ENCODE measurements at places on chromosomes 12 and 14.

- DNase-seq, result no peak
These were observed 48.2 kb downstream of the SETD3 start for GRCh38 chr14:99432485-99432884.

DNA sequence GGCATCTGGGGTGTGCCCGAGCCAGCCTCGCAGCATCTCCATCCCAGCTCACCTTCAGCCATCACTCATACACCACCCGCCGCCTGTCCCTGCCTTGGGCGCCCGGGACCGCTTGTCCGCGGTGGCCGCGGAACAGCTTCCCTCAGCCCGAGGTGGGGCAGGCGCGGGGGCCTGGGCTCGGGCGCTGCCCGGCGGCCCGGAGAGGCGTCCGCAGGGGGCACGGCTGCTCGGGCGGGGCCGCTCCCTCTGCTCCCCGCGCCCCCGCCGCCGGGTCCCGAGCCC lies 430 bp downstream of the SLC41A2 start:
- no peak for DNase-seq

DNA sequence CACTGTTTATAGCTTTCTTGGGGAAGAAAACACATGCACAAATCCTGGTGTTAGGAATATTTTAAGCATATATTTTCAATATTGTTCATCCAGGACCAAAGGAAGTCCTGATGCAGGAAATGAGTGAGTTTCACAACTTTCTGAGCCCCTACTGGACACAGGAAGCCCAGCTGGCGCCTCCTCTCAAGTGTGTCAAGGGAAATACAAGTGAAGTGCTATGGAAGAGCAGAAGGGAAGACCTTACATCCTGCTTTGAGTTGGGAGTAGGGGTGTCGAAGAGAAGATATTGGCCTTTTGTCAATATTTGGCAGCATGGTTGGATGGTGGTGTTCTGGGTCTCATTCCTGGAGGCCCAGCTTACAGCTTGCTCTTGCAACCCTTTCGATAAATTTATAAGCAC lies 66.1 kb upstream of the ZDHHC17 start:
- DNase-seq, result peak; percentile 35

GRCh38 chr14:103007555-103007954 lies 49.8 kb downstream of the CDC42BPB start:
- peak; percentile 78 for DNase-seq

- DNase-seq, result no peak
These were observed 162.1 kb upstream of the TMTC2 start for GRCh38 chr12:82524641-82525040.

DNA sequence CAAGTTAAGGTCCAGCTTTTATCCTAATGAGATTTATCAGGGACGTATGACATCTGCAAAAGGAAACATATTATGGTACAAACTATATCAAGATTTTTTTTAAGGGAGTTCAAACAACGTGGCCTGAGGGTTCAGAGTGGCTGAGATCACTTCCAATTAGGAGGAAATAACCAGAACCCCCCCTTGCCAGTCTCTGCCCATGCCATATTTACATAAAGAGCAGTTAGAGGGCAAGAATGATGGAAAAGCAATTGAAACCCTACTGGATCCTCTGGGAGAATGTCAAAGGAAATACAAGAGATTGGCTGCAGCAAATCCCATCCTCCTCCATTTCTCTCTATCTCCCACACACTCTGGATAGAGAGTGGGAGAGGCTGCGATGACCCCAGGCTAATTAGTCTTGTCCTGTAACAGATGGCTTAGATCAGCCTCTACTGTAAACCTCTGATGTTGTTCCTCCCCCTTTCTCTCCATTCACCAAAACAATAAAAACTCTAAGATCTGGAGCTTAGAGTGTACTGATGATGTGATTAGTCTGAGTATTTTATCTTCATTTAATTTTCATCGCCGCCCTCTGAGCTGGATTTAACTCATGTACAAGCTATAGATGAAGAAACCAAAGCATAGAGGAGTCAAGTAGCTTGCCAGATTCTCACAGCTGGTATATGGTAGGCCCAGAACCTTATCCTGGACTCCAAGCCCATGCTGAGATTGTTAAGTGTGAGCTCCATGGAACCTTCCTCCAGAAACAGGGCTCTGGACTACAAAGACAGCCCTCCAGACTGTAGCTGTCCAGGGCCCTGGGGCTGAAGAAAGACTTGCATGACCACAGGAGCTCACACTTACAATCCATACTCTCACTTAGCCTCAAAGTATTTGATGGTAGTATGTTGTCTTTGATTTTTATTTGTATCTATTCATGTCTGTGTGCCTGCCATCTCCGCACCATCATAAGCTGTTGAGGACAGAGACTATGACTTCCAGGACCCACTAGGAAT lies 54.1 kb upstream of the GNG2 start:
- no peak for DNase-seq

- no peak for DNase-seq
These were observed 16.9 kb downstream of the TAOK3 start for GRCh38 chr12:118355843-118356242.

GRCh38 chr12:64255249-64255648 lies 33.2 kb upstream of the KICS2 start:
- no peak for DNase-seq

GRCh38 chr12:76346798-76347420 lies 1.3 kb downstream of the BBS10 start:
- peak; percentile 81 for DNase-seq

DNA sequence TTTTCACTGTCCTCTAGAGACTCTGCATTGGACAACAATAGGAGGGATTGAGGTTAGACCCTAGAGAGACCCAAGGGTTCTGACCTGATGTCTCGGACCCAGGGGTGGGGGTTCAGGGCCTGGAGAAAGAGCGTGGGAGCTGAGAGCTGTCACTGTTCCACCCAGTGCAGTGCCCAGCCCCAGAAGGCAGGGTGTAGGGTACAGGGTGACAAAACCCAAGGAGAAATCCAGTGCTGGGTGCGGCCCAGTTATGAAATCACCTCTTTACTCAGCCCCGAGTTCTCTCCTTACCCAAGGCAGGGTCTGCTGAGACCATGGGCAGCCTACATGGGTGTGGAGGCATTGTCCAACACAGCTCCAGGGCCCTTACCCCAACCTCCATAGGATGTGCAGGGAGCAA lies 2.6 kb downstream of the AQP2 start:
- DNase-seq, result no peak

- DNase-seq, result no peak
These were observed 4.8 kb downstream of the PHB2 start for GRCh38 chr12:6965714-6966113.

DNA sequence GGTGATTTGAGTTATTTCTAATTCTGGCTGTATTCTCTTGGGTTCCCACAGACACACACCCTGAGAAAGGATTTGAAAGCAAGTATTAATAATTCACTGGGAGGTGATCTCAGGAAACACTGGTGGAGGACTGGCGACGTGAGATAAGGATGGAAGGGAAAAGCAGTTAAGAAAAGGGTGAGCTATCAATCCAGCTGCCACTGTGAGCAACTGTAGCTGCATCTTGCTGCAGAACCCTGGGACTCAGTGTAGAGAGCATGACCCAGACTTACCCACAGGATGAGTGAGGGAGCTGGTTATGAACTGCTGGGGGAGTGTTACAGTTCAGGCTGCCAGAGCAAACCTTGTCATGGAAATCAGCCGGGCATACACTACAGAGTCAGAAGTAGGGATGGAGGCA lies 71.9 kb downstream of the RESF1 start:
- DNase-seq, result peak; percentile 52

DNA sequence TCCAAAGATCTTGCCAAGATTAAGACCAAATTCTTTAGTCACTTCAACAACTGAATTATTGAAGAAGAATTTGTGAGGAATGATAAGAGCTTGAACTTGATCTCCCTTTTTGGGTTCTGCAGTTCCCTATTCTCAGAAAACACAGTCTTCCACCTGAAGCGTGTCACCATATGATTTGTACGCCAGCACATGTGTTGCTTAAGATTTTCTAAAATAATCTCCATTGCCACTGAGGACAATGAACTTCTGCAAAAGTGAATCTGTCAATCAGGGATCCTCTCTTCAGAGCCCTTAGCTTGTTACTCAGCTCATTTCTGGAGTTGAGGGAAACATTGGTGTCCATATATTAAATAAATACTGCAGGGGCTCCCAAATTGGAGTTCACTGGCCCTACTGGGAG lies 4.2 kb upstream of the SPIC start:
- DNase-seq, result no peak

DNA sequence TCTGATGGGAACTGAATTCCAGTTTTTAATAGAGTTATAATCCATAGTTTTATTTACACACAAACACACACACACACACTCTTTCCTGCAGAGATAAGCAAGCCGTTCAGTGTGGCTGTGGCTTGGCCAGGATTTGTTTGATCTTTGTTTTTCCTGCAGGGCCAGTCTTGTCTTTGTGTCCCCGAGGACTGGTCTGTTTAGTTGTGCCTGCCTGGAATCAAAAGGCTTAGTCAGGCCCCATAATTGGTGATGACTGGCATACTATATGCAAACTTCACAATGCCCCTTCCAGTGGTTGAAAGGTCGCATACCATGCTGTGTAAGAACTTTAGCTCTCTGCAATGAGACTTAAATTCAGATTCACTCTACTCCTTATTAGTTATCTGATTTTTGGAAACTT lies 26.0 kb downstream of the WBP11 start:
- DNase-seq, result no peak

DNA sequence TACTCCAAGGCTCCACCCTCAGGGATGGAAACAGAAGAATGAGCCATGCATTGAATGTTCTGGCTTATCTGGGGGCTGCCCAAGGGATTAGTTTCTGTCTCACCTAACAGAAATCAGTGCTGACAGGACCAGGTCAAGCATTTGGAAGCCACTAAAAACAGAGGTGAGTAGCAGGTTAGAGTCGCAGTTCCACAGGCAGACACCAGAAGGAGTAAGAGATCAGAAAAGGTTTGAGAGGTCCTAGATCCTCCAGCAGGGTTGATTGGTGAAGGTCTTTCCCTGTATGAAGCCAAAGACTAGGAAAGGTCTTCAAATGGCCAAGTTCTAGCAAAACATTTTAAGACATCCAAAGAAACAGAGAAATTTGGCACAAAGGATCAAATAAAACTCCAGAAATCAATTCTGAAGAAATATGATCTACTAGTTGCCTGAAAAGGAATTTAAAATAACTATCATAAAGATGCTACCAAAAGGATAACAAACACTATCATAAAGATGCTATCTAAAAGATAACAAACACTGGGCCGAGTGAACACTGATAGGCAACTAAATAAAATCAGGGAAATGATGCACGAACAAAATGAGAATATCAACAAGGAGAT lies 19.5 kb upstream of the TTC9 start:
- DNase-seq, result peak; percentile 60

DNA sequence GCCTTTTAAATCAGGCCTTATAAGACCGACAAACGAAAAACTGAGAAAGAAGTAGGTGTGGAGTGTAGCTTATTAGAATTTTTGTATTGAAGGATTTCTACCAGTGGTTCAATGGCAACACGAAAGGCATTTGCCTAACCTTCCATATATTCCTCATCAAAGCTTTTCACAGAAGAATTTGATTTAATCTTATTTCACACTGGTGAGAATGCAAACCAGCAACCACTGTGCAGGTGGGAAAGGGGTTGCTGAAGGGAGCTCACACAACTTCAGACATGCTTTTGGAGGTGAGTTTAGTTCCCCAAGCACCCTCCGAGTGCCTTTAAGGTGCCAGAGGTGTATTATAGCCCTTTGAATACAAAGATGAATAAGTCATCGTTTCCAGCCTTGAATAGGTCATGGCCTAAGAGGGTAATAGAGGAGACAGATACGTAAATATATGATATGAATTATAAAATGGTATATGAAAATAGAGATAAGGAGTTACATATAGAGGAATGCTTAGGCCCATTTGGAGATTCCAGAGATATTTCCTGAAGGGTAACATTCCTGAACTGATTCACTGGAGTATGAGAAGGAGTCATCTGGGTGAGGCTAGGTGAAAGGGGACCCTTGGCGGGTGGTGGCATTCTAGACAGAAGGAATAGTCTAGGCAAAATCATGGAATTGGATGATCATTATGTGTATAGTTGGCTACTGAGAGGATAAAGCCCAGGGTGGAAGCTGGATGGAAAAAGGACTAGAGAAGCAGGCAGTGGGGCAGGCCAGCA lies 6.4 kb downstream of the ERP27 start:
- DNase-seq, result no peak

DNA sequence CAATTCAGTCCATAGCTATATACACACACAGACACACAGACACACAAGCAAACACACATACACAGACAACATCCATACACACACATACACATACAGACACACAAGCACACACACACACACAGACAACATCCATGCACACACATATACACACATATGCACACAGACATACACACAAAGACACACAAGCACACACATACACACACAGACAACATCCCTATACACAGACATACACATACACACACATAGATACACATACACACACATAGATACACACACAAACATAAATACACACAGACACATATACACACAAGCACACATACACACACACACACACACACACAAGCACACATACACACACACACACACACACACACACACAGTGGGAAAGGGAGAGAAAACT lies 254.8 kb downstream of the VRK1 start:
- DNase-seq, result no peak

- DNase-seq, result no peak
These were observed 25.1 kb downstream of the C12orf42 start for GRCh38 chr12:103470664-103471063.

GRCh38 chr12:111393700-111394300 lies 11.9 kb upstream of the SH2B3 start:
- DNase-seq, result peak; percentile 55

DNA sequence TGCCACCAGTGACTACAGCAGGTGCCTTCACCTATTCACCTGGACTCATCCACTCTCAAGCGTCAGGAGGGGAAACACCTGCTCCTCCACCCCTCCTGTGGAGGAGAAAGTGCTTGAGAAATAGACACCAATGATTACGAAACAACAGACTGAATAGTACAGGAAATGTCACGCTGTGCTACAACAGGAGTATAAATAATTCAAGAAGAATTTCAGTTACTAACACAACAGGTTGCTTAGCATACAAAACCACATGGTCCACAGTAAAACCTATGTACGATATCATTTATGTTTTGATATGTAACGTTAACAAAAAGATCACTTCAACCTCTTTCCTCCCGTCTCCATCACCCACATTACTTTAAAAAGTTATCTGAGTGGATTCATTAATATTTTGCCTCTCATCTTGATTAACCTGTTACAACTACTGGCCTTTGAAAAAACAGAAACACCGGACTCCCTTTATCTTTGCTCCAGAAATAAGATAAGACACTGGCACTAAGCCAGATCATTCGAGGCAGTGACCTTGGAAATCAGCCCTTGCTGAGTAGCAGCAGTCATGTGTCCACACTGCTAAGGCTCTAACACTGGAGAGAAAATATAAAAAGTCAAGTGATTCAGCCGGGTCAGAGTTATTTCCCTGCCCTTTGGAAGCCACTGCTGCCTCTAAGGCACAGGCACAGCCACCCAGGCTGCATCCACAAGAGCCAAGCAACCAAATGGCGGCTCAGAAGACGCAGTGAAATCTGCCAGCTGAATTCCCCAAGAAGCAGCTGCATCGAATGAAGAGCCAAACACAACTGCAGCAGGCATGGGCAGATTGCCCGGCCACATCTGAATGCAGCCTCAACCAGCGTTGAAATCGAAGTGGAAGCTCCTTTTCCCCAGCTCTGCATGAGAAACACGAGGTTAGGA lies 40.9 kb downstream of the NT5DC3 start:
- peak; percentile 74 for DNase-seq

- DNase-seq, result no peak
These were observed 181.3 kb downstream of the CCDC59 start for GRCh38 chr12:82176761-82177490.

GRCh38 chr12:57194253-57194652 lies 22.3 kb upstream of the NXPH4 start:
- no peak for DNase-seq

Data from dermis blood vessel endothelial cell (primary cell).